ENCODE measurements at places on chromosomes 12 and 14. TPM values are rescaled to one million over a fixed set of nuclear protein-coding genes. Genes with fewer than 3 reads are reported as not detected.

The AVPR1A gene
- total RNA-seq: not detected

The ZNF410 gene
- 71.8 TPM for total RNA-seq

- DNase-seq: no peak
Observed at GRCh38 chr12:82176026-82176425, 182.2 kb downstream of the CCDC59 start.

GRCh38 chr14:83556746-83557453 is 1973.0 kb upstream of the FLRT2 start:
- DNase-seq: no peak

DNA sequence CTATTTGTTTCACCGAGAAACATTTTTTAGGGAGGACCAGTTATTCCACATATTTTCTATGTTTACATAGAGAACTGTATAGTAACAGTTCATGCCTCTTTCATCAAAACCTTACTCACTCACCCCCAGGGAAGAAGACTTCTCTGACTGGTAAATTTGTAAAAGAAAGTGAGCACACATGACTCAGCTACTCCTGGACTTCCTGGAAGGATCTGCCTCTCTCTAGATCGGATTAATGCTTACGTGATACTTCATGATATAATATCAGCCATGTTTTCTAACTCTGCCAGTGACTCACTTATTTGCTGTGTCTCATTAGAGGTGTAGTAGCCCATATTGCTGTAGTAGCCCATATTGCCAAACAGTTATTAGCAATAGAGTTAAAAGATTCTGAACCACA is 494.3 kb upstream of the ATXN7L3B start:
- no peak for DNase-seq

GRCh38 chr12:47903927-47904712 is 674 bp downstream of the VDR start:
- peak; percentile 64 for DNase-seq

The LHX5 gene
- not detected for total RNA-seq

DNA sequence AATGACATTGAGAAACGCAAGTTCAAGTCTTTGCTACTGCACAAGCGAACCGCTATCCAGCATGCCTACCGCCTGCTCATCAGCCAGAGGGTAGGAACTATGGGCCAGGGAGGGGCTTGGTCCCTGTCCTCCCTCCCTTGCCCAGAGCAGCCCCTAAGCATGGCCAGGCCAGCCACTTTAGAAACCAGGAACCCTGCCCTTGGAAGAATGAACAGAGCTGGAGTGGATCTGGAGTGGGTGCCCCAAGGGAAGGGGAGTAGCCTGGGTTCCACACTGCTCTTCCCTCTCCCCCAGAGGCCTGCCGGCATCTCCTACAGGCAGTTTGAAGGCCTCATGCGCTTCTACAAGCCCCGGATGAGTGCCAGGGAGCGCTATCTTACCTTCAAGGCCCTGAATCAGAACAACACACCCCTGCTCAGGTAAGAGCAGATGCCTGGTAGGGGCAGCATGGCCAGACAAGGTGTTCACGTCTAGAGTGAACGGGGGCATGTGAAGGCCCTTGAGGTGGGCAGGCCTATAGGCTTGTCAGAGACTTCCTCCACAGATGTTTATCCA is 55.8 kb downstream of the TPCN1 start:
- DNase-seq: no peak

The KCNMB4 gene
- total RNA-seq: 0.80 TPM

DNA sequence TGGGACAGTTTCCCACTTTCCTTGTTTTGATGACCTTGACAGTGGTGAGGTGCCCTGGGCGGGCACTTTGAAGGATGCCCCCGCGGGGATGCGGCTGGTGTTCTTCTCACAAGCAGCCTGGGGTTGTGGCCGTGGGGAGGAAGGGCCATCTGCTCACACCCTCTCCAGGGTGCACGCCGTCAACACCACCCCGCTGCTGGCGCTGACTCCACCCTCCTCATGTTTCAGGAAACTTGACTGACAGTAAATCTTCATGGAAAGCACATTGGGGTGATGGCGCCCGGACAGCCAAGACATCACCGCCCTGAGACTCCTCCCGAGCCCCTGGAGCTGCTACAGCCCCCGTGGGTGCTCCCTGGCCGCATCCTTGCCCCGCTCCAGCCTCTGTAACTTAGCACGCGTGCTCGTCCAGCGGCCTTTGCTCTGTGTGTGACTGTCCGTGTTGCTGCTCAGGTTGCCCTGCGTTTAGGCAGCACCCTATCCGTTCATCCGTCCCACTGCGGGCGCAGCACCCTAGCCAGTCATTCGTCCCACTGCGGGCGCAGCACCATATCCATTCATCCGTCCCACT is 150.2 kb upstream of the C14orf180 start:
- no peak for DNase-seq

GRCh38 chr12:116735951-116736599 is 1.8 kb downstream of the SPRING1 start:
- DNase-seq: no peak

The TAS2R30 gene
- total RNA-seq: 4.5 TPM

The ALDH1L2 gene
- 1.1 TPM for total RNA-seq

DNA sequence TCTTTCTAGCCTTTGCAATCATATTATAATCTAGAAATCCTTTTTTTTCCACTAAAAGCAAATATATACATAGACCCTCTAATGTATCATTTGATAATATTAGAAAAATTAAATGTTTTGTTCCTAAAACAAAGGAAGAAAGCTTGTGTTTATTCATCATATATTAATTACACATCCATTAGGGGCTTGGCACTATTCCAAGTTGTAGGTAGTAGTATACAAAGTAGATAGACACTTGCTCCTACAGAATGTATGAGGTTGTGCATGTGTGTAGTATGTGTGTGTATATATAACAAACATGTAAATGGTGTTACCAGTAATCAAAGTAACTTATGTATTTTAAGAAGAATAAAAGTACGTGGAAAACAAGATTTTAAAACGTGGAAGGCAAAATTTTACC is 15.0 kb upstream of the KCNMB4 start:
- no peak for DNase-seq

All from activated T-helper 1 cell treated with anti-CD3 and anti-CD28 coated beads, Interleukin-12 subunit alpha, Interleukin-12 subunit beta, Interleukin-2, Interleukin-4 antibody, amounts not matched to agents 30 ng/mL and 10 ng/mL and 1 ng/mL, durations not matched to agents 14 hours and 24 hours and 36 hours (primary cell).